ENCODE measurements at places on chromosomes 6 and 20. TPM values are rescaled to one million over a fixed set of nuclear protein-coding genes. Genes with fewer than 3 reads are reported as not detected.

DNA sequence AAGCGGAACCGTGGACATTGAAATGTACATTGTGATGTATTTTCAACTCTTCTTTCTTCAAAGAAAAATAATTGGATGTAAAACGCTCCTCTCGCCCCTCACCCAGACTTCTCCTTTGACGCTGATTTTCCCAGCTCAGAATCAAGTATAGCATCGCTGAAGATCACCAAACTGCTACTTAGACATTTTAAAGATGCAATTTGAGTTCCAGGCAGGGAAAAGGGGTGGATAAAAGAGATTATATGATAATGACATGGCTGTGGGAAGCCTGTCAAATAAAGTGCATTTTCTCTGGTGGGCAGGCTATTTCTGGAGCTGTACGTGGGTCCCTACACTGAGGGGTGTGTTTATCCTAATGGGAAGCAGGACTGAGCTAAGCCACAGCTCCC is 240.4 kb downstream of the CDC5L start:
- no peak for DNase-seq

DNA sequence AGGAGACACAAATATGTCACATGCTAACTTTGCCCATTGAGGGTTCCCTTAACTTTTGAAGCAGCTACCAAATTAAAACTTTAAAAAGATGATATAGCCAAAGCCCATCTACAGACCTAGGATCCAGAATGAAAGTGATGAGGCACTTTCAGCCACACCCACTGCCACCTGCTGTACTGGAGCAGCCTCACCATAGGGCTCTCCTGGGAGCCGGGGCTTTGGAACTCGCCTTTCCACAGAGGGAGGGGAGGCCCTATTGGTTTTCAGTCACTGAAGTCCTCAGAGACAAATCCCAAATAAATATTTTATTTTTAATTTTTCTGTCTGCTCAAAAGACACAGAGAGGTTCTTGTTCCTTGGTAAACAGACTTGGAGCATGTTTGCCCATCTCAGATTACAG is 238.1 kb upstream of the TAB2 start:
- no peak for DNase-seq

DNA sequence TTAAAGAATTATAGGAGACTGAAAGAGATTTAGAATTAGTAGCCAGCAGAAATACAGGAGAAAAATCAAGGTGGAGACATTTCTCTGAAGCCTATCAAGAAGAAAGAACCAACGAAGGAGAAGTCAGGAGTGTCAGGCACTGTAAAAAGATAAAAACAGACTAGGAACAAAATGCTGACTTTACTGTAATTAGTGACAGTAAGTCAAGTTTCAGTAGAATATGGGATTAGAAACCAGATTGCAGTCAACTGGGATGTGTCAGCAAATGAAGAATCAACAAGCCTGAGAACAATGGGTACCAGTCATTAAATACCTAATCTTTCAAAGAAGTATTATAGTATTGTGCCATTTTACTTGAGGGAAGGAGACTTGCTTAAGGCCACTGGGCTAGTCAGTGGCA is 21.6 kb downstream of the CALHM6 start:
- DNase-seq: no peak

The UBD gene
- total RNA-seq: 2.0 TPM

The MYL9 gene
- 560 TPM for total RNA-seq

The TMEM217 gene
- total RNA-seq: 0.50 TPM

The HLA-DOA gene
- total RNA-seq: 14.6 TPM

DNA sequence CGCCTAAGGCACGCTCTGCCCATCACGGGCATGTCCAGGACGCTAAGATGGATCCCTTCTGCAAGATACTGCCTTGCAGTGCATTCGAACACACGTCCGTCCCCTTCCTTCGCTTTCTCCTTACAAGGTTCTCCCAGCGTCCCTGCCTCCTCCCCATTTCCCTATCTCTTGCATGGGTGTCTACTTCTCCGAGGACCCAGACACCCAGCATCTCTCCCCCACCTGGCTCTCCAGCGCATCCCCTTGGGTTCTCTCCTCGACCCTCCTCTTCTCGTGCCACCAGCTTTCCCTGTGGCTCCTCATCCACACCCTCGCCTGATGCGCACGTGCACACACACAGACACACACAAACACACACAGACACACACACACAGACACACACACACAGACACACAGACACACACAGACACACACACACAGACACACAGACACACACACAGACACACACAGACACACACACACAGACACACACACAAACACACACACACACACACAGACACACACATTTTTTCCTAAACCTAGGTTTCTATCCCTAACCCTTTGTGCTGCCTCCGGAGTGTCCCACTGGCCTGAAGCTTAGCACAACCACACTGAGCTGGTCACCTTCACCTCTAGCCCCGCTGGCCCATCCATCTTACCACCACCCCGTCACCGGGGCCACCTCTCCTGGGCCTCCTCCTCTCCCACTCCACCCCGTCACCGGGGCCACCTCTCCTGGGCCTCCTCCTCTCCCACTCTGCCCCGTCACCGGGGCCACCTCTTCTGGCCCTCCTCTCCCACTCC is 31.9 kb downstream of the ANKRD60 start:
- DNase-seq: no peak

The RBM24 gene
- 13.8 TPM for total RNA-seq

DNA sequence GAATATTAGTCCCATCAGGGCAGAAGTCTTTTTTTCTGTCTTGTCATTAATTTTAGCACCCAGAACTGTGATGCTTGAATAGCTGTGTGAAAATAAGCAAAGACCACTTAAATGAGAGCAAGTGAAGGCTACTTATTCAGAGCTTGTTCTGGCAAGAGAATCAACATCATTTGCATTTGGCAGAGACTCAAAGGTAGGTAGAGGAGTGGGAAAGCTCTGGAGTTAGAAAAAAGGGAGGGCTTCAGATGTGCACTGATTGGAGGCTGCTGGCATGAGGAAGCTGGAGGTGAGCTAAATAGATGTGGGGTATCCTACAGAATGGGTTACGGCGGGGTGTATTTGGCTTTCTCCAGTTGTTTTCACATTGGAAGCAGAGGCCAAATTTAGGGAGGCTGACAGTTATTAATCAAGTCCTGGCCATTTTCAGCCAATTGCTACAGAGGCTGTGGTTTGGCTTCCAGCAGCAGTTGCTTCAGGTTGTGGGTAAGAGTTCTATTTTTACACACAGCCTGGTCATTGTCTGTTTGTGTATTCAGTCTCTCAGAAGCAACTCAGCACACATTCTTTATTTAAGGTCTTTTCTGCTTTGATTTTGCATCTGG is 254.3 kb downstream of the BTBD3 start:
- no peak for DNase-seq

- no peak for DNase-seq
Observed at GRCh38 chr6:5997420-5997987, 9.2 kb downstream of the NRN1 start.

DNA sequence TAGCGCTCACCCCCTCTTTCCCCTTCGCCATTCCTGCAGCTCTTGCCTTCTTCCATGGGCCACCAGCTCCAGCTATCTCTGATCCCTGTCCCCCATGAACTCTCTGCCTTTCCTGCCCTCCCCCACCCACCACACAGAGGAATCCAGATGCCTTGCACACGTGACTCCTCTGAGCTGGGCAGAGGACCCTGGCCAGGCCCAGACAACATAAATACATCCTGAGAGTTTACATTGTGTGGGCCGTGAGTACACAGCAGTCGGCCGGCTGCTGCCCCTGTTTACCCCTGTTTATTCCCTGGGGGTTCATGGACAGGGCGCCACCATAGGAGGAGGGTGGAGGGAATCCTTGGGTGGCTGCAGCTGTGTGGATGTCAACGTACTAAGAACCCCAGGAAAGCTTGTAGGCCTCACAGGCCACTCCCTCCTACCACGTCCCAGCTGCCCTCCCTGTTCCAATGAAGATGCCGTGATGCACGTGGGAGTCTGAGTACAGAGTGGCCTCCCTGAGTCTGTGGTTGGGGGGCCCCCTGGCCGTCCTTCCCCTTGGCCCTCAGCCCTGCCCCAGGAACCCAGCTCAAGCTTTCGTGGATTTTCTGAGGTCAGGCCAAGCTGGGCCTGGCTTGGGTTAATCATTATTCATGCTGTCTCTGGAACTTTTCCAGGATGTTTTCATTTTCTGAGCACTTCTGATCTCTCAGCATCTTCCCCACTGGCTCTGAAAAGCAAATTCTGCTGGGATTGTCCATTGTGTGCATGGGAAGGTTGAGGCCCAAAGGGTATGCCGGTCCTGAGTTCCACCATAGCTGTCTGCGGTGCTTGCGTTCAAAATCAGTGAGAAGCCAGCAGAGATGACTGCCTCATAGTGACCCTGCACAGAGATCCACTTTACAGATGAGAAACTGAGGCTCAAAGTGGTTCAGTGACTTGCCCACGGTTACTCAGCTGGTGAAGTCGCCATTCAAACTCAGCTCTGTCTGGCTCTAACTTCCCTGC is 136.3 kb downstream of the MRPL14 start:
- no peak for DNase-seq

DNA sequence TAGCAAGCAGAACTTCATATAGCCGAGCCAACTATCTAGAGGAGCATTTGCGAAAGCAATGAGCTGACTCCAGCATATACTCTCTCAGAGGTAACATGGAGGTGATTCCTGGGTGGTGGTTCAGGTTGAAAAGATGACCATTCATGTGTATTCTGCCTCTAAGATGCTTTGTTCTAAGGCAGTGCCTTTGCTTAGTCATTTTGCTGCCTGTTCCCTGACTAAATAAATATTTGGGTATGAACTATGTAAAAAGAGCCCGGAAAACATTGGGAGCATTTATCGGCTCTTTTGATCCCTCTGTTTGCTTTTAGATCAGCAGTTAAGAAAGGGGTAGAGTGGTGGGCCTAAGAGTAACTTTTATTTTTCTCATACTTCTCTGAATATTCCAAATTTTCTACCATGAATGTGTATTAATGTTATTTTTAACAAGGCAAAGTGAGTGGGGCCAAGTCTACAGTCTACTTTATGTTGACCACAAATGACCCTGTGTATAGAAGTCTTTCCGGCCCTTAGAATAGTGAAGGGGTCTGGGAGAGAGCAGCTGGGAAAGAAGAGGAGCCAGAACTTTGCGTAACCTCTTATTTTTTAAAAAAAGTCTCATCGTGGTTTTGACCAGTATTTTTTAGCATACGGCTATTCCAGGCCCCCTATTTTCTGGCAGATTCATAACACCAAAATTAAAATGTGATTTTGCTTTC is 206.5 kb upstream of the EYA4 start:
- no peak for DNase-seq

The RSPO3 gene
- 1.9 TPM for total RNA-seq

The GSTA3 gene
- 20.2 TPM for total RNA-seq

- no peak for DNase-seq
Observed at GRCh38 chr6:33888664-33889200, 84.9 kb upstream of the MLN start.

DNA sequence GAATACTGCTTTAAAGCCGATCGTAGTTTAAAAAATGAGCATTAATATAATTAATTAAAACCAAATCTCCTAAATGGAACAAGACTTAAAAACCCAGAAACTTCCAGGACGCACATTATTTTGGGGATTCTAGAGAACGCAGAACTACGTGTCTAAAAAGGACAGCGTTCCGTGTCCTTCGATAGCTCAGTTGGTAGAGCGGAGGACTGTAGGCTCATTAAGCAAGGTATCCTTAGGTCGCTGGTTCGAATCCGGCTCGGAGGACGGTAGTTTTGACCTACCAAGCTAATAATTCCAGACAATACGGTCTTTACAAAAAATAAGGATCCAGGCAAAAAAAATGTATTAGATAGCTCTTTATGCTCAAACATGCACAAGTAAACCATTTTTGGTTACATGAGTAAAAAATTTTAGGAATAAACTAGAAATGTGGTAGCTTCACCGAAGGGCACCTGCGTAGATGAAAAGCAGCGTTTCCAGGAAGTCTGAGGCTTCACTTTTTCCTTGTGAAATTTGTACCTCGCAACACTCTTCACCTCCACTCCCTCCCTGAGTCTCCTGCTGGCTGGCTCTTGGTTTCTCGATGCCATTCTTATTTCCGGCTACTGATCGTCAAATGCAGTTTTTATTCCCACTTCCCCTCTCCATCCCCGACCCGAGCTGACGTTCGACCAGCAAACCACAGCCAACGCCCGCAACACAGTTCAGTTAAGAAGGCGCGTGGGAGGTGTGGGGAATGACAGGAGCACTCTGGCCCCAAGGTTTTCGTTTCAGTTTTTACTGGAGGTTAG is 19.6 kb upstream of the ABT1 start:
- DNase-seq: no peak

DNA sequence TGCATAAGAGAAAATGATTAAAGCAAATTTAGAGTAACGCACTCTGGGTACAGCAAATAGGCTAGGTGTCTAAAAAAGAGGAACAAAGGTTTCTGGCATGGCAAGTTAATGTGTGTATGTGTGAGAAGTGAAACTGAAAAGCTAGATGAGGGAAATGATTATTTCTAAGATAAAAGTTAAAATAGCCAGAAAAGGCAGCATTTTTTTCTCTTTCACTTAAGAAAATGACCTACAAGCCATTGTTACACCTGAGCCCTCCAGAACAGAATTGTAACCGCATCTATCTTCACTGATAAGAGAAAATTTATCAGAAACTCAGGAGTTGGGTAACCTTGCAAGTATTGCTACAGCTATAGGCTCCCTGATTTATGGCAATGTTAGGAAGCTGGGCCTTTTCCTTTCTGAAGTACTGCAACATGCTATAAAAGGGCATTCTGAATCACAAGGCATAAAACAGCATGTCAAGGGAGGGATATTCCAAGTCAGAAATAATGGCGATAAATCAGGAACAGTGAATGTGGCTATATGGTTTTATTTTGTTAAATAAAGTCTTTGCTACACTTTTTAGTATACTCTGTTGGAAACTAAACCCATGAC is 395.3 kb downstream of the TBC1D32 start:
- no peak for DNase-seq

The ACSS2 gene
- 44.2 TPM for total RNA-seq

DNA sequence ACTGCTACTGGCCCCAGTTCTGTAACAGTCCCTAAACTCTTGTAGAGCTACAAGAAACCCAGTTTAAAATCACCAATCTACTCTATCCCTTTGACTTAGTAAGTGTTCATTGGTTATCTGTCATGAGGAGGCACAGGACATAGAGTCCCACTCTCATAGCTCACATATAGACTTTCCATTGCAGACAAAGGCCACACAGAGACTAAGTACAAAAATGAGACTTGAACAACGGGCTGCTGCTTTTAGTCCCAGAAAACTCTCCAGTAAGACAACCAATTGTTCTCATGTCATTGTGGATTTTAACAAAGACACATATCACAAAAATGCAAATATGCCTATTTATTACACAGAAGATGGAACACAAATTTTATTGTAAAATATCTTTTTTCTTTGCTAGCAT is 197.4 kb downstream of the PTPRK start:
- DNase-seq: no peak

The PRR18 gene
- total RNA-seq: not detected

DNA sequence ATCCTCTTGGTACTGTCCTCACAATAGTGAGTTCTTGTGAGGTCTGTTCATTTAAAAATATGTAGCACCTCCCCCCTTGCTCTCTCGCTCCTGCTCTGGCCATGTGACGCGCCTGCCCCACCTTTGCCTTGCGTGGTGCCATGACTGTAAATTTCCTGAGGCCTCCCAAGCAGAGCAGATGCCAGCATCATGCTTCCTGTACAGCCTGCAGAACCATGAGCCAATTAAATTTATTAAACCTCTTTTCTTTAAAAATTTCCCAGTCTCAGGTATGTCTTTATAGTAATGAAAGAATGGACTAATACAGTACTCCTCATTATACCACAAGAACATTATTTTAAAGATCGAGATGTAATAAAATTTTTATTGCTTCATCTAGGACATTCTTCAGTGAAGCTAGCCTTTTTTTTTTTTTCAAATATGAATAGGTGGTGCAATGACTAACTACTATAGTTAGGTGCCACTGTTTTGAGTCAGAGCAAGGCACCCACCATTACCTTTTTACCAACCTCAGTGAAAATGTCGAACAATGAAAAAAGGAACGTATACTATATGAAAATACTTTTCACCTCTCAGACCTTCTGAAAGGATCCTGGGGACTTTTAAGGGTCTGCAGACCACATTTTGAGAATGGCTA is 191.1 kb upstream of the SGK1 start:
- DNase-seq: no peak
